ENCODE measurements at places on chromosomes 1 and 21. TPM values are rescaled to one million over a fixed set of nuclear protein-coding genes. Genes with fewer than 3 reads are reported as not detected.

- no peaks in the 10 kb centered on the region for H3K27me3 ChIP-seq
- H3K27ac ChIP-seq = no peak overlapping the region
- DNase-seq = no peak
- H3K36me3 ChIP-seq = no peaks in the 10 kb centered on the region
These were observed 672.4 kb upstream of the TMPRSS15 start for GRCh38 chr21:19076031-19076430.

- DNase-seq = no peak
- no peaks in the 10 kb centered on the region for H3K4me1 ChIP-seq
- H3K27me3 ChIP-seq = no peaks in the 10 kb centered on the region
- H3K4me3 ChIP-seq = no peak overlapping the region
These were observed 29.8 kb upstream of the RCOR3 start for GRCh38 chr1:211229365-211229759.

GRCh38 chr21:32423320-32424190 lies 11.0 kb downstream of the EVA1C start:
- H3K4me1 ChIP-seq = peaks cover 21% of the 10 kb centered on the region
- no peak for DNase-seq
- no peak overlapping the region for H3K4me3 ChIP-seq
- H3K27me3 ChIP-seq = no peaks in the 10 kb centered on the region

DNA sequence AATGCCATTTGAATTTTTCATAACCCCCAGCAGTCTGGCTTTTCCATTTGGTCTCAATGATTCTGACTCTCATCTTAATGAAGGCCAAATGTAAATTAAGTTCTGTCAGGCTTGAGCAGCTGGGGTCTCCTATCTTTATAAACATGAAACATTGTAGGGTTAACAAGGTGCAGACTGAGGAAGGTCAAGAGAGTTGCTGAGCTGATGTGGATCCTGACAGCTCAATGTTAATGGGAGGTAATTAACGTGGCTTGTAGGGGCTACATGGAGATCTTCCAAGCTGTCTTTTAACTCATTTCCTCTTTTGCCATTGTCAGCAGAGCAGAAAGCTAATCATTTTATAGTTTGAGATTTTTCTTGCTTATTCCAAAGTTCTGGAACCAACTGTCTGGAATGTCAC lies 55.2 kb downstream of the FGGY start:
- H3K27ac ChIP-seq = no peak overlapping the region
- no peak for DNase-seq
- H3K4me1 ChIP-seq = peaks cover 20% of the 10 kb centered on the region
- no peaks in the 10 kb centered on the region for H3K36me3 ChIP-seq
- H3K27me3 ChIP-seq = no peaks in the 10 kb centered on the region

GRCh38 chr1:44786138-44786840 lies 1.7 kb downstream of the BEST4 start:
- peak overlapping the region; percentile 79 for H3K4me3 ChIP-seq
- DNase-seq = peak; percentile 60
- no peak overlapping the region for H3K27ac ChIP-seq
- peaks cover 61% of the 10 kb centered on the region for H3K4me1 ChIP-seq

DNA sequence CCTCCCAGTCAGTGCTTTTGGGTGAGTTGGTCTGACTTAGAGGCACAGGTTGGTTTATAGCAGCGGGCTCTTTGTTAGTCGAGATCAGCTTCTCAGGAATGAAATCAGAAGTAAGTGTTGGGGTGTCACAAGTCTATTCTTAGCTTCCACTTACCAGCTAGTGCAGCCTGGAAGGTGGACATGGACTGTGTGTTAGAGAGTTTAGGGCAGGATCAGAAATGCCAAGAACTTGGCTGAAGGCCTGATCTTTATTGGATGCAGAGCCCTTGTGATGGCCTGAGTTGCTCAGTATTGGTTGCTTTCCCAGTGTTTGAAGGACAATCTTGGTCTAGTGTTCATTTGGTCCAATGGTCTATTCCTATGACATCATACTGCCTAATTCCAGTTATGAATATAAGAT lies 377.0 kb upstream of the USP24 start:
- no peaks in the 10 kb centered on the region for H3K4me1 ChIP-seq
- H3K27me3 ChIP-seq = no peaks in the 10 kb centered on the region
- H3K4me3 ChIP-seq = no peak overlapping the region
- no peak overlapping the region for H3K27ac ChIP-seq
- no peaks in the 10 kb centered on the region for H3K36me3 ChIP-seq
- DNase-seq = no peak

The FNDC7 gene
- total RNA-seq = not detected

The C1orf87 gene
- total RNA-seq = not detected
